ENCODE measurements at places on chromosomes 1 and 21.

GRCh38 chr1:232303222-232303620 lies 326.7 kb downstream of the SIPA1L2 start:
- DNase-seq: no peak

DNA sequence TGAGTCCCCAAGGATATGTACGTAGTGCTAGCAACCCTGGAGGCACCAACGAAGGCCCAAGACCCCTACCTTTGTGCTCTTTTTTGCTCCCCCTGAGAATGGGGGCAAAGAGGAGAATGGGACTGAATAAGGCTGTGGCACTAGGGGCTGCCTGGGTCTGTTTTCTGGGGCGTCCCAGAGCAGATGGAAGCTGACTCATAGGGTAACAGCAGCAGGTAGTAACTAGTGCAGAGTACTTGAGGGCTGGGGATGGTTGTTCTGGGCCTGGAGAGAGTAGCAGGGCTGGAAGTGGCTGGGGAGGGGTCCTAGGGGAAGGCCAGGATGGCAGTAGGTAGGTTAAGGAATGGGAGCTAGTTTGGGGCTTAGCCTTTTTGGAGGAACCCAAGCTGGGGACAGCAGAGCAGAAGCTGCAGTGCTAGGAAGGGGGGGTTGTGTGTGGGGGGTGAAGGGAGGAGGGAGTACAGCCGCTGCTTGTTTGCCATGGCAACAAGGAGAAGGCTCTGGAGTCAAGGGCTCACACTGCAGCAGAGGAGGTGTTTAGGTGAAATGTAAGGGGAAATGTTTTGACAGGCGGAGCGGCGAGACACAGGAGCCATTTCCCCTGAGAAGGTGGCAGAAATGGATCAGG lies 1.8 kb downstream of the NCDN start:
- DNase-seq: no peak

DNA sequence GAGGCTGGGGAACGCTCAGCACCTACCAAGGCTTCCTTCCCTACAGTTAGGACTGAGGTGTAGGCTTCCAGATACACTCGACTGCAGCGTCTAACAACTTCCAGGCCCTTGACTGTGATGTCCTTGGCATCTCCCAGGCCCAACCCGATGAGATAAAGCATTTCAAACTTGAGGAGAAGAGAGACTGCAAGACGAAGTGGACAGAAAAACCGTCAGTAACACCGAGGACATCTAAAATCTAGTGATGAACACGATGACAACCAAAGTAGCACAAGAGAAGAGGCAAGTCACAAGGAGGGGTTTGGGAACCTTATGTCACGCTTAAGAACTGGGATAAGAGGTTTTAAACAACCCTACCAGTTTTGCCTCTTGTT lies 314 bp downstream of the DPH5 start:
- DNase-seq: peak; percentile 46

DNA sequence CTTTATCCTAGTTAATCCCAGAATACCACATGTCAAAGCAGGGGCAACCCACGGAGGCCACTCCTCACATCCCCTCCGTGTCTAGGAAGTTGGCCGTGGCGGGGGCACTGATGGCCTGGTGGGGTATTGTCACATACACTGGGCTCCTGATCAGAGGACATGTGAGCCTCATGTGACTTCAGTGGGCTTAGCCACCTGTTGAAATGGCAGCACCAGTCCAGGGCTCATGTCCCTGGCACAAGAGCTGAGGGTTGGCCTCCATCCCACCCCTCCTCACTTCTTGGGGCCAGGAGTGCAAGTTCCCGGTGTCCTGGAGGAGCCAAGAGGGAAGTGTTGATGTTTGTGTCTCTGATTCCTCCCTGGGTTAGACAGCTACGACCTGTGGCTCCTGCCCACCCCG lies 313.4 kb downstream of the CAMTA1 start:
- no peak for DNase-seq

GRCh38 chr1:36359383-36359782 lies 26.3 kb downstream of the STK40 start:
- DNase-seq: no peak

- peak; percentile 88 for DNase-seq
These were observed 3.9 kb upstream of the ATP1B1 start for GRCh38 chr1:169102567-169102966.

- DNase-seq: no peak
These were observed 66.5 kb downstream of the AK4 start for GRCh38 chr1:65214340-65215027.

GRCh38 chr1:45488666-45489377 lies 2.1 kb downstream of the TESK2 start:
- DNase-seq: no peak

DNA sequence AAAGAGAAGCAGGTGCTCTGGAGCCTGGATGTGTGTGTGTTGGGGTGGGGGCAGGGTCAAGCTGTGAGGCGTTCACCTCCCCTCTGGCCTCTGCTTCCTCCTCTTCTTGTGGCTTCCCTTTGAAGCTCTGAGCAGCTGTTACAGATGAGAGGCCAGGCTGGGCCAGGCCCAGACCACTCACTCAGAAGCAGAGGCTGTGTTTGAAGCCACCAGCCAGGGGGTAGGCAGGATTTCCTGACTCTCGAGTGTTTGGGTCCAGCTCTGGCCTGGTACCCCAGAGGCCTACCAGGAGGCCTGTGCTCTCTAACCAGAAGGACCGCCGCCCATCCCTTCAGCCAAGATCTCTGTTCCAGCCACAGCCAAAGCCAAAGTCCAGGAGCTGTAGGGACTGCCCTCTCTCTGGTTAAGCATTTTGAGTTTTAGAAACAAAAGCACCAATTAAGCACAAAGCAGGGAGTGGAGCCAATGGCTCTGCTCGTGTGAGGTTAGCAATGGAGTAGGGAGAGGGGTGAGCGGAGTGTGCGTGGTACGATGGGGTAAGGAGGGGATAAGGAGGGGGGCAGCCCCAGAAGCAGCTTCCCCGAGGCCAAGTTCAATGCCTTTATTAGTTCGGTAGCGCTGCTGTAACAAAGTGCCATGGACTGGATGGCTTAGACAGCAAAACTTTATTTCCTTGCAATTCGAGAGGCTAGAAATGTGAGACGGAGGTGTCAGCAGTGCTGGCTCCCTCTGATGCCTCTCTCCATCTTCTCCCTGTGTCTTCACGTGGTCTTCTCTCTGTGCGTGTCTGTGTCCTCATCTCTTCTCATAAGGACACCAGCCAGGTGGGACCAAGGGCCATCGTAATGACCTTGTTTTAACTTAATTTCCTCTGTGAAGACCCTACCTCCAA lies 20.5 kb downstream of the RCSD1 start:
- no peak for DNase-seq

DNA sequence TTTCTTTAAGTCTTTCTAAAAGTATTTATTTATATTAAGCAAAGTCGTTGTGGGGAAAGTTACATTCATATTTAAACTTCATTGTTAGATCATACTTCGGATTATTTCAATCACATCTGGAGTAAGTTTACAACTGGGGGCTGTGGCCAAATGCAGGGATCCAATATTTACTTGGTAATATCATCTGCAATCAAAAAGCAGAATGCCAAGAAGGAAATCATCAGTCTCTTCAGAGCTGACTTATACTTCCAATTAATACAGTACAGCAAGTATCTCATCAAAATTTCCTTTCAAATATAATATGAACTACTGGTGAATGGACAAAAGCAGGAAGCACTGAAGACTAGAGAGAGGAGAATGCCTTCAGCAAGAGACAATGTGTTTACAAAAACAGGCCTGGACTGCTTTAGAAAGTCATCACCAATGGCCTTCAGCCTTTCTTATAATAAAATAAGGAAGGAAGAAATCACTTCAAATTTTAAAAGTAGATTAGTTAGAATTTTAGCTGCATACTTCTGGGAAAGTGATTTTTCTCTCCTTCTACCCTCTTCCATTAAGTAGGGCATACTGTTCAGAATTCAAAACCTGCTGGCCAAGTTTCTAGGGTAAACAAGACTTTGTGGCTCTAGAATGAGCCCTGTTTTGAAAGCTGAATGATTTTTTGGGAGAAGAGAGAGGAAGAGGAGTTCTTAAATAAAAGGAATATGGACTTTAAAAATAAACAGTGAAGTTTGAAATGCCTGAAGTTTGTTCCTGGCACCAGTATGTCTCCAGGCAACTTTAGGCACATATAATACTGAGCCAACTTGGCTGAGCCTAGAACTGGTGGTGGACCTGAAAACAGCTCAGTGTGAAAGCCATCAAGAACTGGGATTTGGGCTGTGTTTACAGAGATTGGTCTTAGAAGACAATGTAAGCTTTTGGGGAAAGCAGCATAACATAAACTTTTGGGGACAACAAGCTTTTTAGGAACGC lies 22.2 kb upstream of the MYOC start:
- DNase-seq: no peak

DNA sequence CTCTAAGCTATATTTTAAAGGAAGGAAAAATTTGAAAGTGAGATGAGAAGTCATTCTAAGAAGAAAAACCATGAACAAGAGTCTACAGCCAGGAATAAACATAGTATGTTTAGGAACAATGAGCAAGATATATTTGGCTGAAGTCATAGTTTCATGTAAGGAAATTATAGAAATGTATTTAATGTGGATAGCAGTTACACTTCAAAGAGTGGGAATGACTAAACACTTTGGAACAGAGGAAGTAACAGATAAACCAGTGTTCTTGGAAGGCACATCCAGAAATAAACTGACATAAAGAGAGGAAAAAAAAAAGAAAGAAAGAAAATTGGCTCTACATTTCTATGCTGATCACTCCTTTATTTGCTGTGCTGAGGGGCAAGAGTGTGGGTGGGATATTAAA lies 18.0 kb downstream of the C8A start:
- DNase-seq: peak; percentile 60

DNA sequence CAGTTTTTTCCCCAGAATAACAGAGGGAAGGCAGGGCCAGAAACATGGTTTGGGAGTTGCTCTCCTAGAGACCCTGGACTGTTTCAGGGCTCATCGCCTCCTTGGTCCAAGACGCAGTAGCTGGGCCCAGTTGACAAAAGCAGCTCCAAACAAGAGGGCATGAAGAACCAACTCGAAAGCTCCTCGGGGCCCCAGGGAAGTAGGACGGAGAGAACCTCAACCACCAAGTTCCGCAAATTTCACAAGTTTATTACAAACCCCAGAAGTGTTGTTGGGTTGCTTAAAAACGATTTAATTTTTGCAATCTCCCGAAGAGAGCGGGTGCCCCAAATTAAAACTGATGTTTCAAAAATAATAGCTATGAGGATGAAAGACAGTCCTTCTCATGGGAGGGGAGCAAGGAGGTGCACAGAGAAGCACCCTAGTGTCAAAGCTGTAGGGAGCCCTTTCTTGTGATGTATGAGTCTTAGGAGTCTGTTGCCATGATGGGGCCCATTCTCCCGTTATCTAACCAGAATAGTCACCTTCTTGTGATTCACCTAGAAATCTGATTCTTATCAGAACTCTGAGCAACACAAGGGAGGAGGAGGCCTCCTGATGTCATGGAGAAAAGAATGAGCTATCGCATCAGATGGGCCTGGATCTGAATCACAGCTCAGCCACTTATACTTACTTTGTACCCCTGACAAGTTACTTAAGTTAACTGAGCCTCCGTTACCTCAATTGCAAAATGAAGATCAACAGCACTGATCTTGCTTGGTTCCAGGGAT lies 165.7 kb upstream of the IRF2BP2 start:
- DNase-seq: no peak

- no peak for DNase-seq
These were observed 47.6 kb upstream of the LRP8 start for GRCh38 chr1:53375440-53375839.

DNA sequence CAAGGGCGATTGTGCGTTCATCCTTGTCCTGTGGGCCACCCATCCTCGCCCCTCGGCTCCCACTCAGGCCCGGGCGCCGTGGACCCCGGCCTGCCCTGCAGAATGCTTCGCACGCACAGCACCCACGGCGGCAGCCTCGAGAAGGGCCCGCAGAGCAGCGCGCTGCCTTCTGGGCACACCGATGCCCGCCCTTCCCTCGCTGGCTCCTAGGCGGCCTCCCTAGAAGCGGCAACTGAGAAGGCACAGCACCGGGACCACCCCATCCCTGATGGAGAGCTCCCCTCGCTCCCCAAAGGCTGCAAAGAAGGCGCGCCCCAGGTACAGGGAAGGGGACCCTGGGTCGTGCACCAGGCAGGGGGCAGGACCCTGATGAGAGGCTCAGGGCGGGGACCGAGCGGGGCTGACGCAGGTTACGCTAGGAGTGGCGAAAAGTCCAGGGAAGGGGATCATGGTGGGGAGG lies 971 bp downstream of the CAPZB start:
- DNase-seq: no peak

DNA sequence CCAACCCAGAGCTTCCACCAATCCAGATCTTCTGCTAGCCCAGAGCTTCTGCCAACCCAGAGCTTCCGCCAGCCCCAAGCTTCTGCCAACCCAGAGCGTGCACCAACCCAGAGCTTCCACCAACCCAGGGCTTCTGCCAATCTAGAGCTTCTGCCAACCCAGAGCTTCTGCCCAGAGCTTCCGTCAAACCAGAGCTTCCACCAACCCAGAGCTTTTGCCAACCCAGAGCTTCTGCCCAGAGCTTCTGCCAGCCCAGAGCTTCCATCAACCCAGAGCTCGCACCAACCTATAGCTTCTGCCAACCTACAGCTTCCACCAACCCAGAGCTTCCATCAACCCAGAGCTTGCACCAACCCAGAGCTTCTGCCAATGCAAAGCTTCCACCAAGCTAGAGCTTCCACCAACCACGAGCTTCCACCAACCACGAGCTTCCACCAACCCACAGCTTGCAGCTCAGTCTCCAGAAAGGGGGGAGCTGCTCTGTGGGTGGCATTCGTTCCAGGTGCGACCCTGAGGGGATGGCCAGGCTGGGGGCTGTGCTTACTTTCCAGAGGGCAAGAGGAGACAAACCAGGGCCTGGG lies 23.8 kb downstream of the CRYAA start:
- DNase-seq: no peak

DNA sequence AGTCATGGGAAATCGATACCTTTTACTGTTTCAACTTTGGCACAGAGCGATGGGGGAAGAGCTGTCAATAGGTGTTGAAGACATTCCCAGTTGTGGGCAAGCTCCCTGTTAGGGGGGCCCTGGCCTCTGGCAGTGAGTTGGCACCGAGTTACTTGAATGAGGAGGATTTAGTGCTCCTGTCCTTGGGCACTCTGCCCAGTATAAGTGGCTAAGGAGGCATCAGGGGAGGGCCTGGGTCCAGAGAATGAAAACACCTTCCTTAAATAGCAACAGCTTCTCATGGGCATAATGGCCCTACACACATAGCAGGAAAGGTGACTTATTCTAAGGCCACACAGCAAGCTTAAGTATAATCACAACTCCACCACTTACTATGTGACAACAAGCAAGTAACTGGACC lies 664.4 kb downstream of the PTPRU start:
- DNase-seq: no peak

- peak; percentile 41 for DNase-seq
These were observed 16.4 kb downstream of the ATP5PO start for GRCh38 chr21:33899199-33899598.

DNA sequence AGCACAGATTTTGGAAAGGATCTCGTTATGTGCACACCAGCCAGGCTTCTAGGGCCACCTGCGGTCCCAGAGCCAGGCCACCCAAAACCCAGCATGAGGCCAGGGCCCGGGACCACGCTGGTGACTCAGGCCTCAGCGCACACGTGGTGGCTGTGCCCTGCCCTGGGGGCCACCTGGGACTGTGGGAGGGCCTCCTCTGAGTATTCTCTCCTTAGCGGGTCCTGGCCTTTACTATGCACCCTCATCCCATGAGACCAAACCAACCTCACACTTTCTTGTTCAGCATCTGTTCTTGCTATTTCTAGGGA lies 9.9 kb downstream of the WNT9A start:
- DNase-seq: no peak

GRCh38 chr21:36350282-36350910 lies 30.4 kb downstream of the MORC3 start:
- DNase-seq: peak; percentile 81

GRCh38 chr1:69994241-69994640 lies 211.1 kb downstream of the LRRC40 start:
- peak; percentile 57 for DNase-seq
